ENCODE measurements at places on chromosomes 12 and 14. TPM values are rescaled to one million over a fixed set of nuclear protein-coding genes. Genes with fewer than 3 reads are reported as not detected.

MON2 gene
- 44.2 TPM for total RNA-seq

CD69 gene
- 0.19 TPM for total RNA-seq

CPSF6 gene
- total RNA-seq: 76.9 TPM

SPTB gene
- 5.0 TPM for total RNA-seq

SLC10A1 gene
- total RNA-seq: not detected

GRCh38 chr14:92958373-92959188 lies 35.6 kb downstream of the CHGA start:
- no peak for DNase-seq

- no peak for DNase-seq
Observed at GRCh38 chr12:11578461-11578993, 70.9 kb upstream of the ETV6 start.

GRCh38 chr12:75792687-75793086 lies 238.9 kb downstream of the PHLDA1 start:
- DNase-seq: no peak

- no peak for DNase-seq
Observed at GRCh38 chr14:24296341-24297157, 3.0 kb downstream of the DHRS1 start.

- DNase-seq: no peak
Observed at GRCh38 chr12:130973109-130973508, 19.4 kb downstream of the ADGRD1 start.

DNA sequence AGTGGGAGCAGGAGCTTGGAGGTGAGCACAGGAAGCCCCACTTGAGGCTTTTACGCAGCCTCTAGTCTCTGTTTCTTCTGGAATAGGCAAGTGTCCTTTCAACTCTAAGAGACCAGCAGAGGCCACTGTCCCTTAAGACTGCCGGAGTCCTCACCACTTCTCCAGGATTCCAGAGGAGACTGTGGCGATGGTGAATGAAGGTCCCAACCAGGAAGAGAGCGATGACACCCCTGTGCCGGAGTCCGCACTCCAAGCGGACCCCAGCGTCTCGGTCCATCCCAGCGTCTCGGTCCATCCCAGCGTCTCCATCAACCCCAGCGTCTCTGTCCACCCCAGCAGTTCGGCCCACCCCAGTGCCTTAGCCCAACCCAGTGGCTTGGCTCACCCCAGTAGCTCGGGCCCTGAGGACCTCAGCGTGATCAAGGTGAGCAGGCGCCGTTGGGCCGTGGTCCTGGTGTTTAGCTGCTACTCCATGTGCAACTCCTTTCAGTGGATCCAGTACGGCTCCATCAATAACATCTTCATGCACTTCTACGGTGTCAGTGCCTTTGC lies 442 bp downstream of the FLVCR2 start:
- no peak for DNase-seq

- no peak for DNase-seq
Observed at GRCh38 chr14:35438910-35439713, 34.6 kb upstream of the NFKBIA start.

GRCh38 chr14:36134038-36134437 lies 42.5 kb downstream of the PTCSC3 start:
- no peak for DNase-seq

DNA sequence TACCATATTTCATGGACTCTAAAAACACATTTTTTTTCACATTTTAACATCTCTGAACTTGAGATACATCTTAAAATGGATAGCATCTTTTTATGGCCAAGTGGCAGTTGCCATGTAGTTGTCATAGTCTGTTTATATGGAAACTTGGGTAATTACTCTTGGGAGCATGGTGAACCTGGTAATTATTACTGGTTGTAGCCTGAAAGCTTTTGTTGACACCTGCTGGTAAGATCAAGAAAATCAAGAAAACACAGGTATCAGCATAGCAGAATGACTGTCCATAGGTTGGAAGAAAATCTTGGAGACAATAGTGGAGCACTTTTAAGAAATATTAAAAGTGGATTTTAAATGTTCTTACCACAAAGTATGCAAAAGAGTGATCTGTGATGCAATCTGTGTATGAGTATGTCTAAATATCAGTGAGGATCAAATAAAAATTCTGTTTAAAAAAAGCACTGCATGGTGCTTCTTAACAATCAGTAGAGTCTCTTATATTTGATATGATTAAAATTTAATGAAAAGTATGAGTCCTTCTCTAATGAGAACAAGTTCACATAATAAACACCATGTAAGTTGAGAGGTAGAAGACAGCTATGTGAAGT lies 44.2 kb downstream of the TTC8 start:
- no peak for DNase-seq

DNA sequence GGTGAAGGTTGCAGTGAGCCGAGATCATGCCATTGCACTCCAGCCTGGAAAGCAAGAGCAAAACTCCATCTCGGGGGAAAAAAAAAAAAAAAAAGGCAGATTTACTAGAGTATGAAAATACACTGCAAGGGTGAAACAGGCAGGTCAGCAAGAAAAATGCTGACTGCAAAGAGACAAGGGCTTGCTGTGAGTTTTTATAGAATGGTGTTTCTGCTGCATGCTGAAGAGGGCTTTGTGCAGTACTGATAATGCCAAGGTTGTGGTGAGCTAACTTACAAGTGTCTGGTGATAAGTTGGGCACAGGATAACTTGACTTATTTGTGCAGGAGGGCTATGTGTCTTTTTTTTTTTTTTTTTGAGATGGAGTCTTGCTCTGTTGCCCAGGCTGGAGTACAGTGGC lies 25.9 kb upstream of the SRP54 start:
- DNase-seq: no peak

Measured in type B pancreatic cell (in vitro differentiated cells).